ENCODE measurements at places on chromosomes 16 and 17. TPM values are rescaled to one million over a fixed set of nuclear protein-coding genes. Genes with fewer than 3 reads are reported as not detected.

- no peak for DNase-seq
These were observed 445 bp upstream of the DBNDD1 start for GRCh38 chr16:90019543-90020259.

DNA sequence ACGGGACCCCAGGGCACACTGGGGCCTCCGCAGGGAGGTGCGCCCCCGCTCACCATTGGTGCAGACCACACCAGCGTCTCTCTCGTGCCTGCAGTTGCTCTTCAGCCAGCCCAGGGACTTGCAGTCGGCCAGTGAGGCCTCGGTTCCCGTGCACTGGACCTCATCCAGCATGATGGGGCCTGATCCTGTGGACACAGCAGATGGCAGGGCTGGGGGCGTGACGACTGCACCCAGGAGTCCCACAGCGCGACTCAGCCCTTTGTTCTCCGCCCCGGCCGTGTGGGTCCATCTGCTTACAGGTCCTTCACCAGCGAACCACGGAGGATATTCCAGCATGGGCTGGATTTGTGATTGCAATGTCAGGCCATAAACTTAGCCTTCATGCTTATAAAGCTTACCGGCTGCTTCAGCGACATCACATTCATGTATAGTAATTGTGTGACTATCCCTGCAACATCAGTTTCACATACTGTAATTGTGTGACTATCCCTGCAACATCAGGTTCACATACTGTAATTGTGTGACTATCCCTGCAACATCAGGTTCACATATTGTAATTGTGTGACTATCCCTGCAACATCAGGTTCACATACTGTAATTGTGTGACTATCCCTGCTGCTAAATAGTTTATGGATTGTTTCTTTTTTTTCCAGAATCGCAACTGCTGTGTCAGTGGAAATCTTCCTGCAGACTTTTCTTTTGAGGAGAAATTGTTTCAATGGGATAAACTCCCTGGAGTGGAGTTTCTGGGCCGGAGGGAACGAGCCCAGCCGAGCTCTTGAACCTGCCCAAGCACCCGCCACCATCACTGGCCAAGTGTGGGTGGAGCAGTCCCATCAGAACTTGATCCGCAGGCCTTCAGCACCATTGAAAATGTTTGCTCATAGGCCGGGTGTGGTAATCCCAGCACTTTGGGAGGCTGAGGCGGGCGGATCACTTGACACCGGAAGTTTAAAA, 4.8 kb downstream of the LGALS3BP start:
- DNase-seq: no peak

DNA sequence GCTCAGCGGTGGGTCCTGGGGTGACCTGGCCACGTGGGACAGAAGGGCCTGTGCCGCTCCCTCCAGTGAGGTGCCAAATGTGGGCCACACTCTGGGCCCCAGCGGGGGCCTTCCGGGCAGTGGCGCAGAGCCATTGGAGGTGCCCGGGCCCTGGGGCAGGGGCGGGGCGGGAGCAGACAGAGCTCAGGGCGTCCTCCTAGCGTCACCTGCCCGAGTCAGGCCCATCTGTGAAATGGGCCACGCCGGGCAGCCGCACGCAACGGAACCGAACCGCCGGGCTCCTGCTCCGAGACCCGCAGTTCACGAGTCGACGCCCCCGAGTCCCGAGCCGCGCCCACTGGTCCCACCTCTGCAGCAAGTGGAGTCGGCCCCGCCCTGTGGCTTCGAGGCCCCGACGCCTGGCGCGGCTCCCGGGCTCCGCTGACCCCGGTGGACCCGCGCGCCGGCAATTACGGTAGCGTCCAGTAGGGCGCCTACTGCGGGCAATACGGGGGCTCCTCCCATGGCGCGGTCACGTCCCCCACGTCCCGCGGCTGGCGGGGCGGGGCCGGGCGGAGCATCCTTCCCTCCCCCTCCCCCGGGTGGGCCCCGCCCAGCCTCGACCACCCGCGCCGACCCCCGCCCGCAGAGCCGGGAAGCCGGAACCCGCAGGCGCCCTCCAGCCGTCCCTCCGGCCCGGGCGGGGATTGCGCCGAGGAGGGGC, 1.9 kb downstream of the SLC16A3 start:
- DNase-seq: no peak

DNA sequence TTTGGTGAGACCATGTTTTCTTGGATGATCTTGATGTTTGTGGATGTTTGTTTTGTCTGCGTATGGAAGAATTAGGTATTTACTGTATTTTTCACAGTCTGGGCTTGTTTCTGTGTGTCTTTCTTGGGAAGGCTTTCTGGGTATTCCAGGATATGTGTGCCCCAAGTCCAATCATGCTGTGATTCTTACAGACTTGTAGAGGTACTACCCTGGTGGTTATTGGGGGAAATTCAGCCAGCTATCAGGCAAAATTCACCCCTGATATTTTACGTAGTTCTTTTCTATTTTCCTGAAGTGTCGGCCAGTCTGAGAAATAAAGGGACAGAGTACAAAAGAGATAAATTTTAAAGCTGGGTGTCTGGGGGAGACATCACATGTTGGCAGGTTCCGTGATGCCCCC, 33.4 kb upstream of the ARL4D start:
- DNase-seq: no peak

The SLC5A11 gene
- 0.36 TPM for total RNA-seq

- no peak for DNase-seq
These were observed 477.4 kb upstream of the CCL2 start for GRCh38 chr17:33777674-33778073.

The CCL18 gene
- not detected for total RNA-seq

DNA sequence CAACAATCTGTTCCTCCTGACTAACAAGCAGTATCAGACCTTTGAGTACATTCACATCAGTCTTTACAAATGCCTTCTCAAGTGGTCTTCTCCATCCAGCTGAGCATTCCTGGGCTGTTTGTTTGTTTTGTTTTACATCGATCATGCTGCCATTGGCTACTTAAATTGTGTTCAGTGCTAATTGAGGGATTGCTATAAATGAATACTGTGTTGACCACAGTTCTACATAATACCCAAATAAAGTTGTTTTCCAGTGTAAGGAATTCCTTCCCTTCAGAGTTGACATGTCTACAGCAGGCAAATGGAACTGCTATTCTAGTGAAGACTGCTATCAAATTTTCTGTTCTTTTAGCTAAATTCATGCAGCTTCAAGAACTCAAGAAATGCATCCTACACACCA, 3.2 kb downstream of the CDH8 start:
- DNase-seq: no peak

- DNase-seq: no peak
These were observed 20.2 kb downstream of the TMC7 start for GRCh38 chr16:19003935-19004334.

DNA sequence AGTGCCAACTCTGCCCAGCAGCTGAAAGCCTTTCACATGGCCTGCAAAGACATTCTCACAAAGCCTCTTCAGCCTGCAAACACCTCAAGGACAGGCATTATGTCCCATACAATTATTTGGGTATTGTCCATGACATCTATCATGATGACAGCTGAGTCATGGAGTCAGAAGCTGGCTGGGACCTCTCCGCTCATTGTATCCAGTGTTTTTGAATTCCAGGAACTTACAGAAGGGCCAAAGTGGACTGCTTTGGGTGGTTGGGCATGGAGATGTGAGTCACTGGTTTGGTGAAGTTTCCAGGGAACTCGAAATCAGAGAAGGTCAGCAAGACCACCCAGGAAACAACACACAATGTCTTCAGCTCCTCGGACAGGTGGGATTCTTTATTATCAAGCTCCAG, 188.6 kb upstream of the CCL2 start:
- DNase-seq: no peak
